Activated B cell treated with CpG ODN at 0.5 μM for 24 hours (primary cell): ENCODE measurements at places on chromosomes 6 and 20.

GRCh38 chr6:91366781-91367180, 779.9 kb upstream of the MAP3K7 start:
- no peaks in the 10 kb centered on the region for H3K36me3 ChIP-seq
- H3K4me3 ChIP-seq = no peak overlapping the region
- H3K27me3 ChIP-seq = no peaks in the 10 kb centered on the region

GRCh38 chr20:62887152-62887859, 25.7 kb upstream of the TCFL5 start:
- H3K27me3 ChIP-seq = no peaks in the 10 kb centered on the region
- H3K36me3 ChIP-seq = peaks cover 60% of the 10 kb centered on the region
- no peak overlapping the region for H3K4me3 ChIP-seq
- H3K27ac ChIP-seq = no peak overlapping the region
- no peaks in the 10 kb centered on the region for H3K4me1 ChIP-seq

DNA sequence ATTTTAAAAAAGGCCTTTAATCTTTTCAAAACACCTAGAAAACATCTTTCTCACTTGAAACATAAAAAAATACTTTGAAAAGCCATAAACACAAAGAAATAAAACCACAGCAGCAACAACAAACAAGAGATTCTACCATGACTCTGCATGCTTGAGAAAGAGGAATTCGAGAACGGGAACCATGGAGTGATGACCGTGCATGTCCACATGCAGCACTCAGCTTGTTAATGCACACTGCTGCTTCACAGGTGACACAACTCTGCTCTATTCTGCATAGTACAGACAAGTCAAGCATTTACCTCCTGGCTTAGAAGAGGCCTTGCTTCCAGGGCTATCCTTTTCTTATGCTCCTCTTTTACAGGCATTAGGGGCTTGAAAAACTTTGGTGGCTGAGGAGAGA, 64.9 kb upstream of the NUP153 start:
- H3K4me3 ChIP-seq = no peak overlapping the region
- H3K27ac ChIP-seq = no peak overlapping the region

DNA sequence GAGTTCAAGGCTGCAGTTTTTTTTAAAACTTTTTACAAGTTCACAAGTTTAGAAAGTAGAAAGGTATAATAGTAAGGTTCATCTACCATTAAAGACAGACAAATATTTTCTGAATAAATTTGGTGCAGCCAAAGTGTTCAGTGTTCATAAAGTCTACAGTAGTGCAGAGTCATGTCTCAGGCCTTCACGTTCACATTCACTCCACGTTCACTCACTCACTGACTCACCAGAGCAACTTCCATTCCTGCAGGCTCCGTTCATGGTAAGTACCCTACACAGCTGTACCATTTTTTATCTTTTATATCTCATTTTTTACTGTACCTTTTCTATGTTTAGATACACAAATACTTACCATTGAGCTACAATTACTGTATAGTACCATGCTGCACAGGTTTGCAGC, 67.6 kb downstream of the B4GALT5 start:
- H3K36me3 ChIP-seq = peaks cover 86% of the 10 kb centered on the region
- H3K4me1 ChIP-seq = no peaks in the 10 kb centered on the region
- no peak for DNase-seq

DNA sequence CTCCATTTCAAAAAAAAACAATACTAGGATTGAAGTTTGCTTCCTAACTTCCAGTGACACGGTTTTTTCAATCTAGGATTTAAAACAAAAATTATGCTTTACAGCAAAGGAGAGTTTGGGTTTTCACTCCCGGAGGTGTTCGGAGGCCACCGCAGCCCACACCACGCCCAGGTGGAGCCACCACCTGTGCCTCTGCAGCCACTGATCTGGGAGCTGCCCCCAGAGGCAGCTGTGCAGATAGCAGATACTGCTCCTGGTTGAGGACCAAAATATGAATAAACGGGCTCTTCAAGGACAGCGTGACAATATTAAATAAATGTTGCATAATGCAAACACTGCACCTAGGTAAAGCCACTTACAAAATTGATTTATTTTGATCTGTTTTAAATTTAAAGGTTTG, 30.2 kb downstream of the DLL1 start:
- no peak for DNase-seq
- H3K27ac ChIP-seq = no peak overlapping the region

DNA sequence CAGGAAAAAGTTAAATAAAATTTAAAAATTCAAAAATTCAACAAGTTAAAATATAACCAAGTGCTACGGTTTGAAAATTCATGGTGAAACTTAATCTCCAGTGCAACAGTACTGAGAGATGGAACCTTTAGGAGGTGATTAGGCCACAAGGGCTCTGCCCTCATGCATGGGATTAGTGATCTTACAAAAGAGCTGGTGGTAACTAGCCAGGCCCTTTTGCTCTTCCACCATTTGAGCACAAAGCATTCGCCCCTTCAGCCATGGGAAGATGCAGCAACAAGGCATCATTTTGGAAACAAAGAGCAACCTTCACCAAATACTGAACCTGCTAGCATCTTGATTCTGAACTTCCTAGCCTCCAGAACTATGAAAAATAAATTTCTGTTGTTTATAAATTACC, 80.9 kb downstream of the RNGTT start:
- H3K4me1 ChIP-seq = no peaks in the 10 kb centered on the region
- peaks cover 48% of the 10 kb centered on the region for H3K36me3 ChIP-seq
- no peak overlapping the region for H3K27ac ChIP-seq

DNA sequence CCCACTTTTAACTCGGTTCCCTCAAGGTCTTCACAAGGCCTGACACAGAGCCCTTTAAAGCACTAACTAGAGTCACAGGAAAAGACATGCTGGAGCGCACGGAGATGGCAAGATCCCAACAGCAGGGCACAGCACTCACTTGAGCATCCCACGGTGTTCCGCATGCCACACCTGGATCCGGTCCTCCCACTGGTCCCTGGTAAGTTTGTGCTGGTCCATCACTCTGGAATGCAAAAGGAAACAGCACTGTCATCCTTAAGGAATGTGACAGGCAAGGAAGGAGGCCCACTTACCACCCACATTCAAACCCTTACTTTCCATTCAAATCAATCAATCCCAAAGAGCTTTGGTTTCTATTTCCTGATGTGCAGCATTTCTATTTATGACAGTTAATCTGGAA, 34.7 kb downstream of the EZR start:
- H3K4me1 ChIP-seq = peaks cover 27% of the 10 kb centered on the region
- DNase-seq = no peak
- peaks cover 90% of the 10 kb centered on the region for H3K36me3 ChIP-seq
- H3K27ac ChIP-seq = no peak overlapping the region
- no peaks in the 10 kb centered on the region for H3K27me3 ChIP-seq
- no peak overlapping the region for H3K4me3 ChIP-seq

- H3K36me3 ChIP-seq = peaks cover 49% of the 10 kb centered on the region
- H3K4me1 ChIP-seq = no peaks in the 10 kb centered on the region
- H3K4me3 ChIP-seq = no peak overlapping the region
- no peaks in the 10 kb centered on the region for H3K27me3 ChIP-seq
- DNase-seq = no peak
Observed at GRCh38 chr6:158414851-158415262, 102.6 kb downstream of the TULP4 start.

DNA sequence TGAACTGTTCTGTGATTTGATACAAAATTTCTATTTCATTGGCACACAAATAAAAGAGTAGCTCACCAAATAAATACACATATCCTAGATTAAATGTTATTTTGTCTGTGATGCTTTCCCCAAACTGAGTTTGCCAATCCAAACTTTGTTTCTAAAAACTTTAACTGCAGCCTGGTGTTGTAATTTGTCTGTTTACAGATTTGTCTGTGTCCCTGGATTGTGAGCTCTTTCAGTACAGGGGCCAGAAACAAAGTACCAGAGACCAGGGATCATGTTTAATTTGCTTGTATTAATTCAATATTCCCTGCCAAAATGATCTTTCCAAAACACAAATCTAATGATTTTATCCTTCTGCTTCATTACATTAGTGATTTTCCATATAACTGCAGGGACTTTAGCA, 1044.6 kb upstream of the GJE1 start:
- H3K27me3 ChIP-seq = no peaks in the 10 kb centered on the region
- no peak for DNase-seq
- H3K36me3 ChIP-seq = no peaks in the 10 kb centered on the region
- no peak overlapping the region for H3K27ac ChIP-seq

DNA sequence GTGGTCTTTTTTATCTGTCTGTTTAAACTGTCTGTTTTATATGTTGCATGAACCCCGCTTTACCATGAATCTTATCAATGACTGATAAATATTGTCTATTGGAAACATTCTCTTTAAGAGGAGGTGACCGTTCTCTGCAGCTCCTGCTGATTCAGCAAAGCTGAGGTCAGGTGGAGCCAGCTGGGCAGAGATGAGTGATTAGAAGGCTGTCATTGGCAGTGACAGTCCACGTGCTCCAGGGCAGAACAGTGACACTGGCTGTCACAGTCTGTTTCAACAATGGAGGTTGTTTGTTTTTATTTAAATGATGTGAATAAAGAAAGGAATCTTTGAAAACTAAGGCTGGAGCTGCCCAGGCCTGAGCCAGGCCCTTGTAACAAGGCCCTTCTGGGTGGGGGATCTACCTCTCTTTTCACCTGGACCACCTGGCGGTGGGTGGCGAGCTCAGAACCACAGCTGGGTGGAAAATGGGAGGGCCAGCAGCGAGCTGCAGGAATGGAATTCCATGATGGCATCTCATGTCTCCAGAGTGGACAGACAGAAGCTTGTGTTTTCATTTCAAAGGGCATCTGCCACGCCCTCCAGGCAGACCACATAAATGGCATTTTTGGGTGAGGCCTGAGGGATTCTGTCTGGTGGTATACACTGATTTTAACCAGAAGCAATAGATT, 12.6 kb downstream of the SYNJ2 start:
- H3K4me1 ChIP-seq = peaks cover 31% of the 10 kb centered on the region
- H3K36me3 ChIP-seq = no peaks in the 10 kb centered on the region
- no peak for DNase-seq
- H3K4me3 ChIP-seq = no peak overlapping the region
- no peak overlapping the region for H3K27ac ChIP-seq

GRCh38 chr6:154602296-154602695, 91.8 kb upstream of the CNKSR3 start:
- no peak for DNase-seq
- H3K27me3 ChIP-seq = no peaks in the 10 kb centered on the region
- peaks cover 32% of the 10 kb centered on the region for H3K4me1 ChIP-seq
- H3K36me3 ChIP-seq = no peaks in the 10 kb centered on the region
- H3K27ac ChIP-seq = no peak overlapping the region
- H3K4me3 ChIP-seq = no peak overlapping the region

DNA sequence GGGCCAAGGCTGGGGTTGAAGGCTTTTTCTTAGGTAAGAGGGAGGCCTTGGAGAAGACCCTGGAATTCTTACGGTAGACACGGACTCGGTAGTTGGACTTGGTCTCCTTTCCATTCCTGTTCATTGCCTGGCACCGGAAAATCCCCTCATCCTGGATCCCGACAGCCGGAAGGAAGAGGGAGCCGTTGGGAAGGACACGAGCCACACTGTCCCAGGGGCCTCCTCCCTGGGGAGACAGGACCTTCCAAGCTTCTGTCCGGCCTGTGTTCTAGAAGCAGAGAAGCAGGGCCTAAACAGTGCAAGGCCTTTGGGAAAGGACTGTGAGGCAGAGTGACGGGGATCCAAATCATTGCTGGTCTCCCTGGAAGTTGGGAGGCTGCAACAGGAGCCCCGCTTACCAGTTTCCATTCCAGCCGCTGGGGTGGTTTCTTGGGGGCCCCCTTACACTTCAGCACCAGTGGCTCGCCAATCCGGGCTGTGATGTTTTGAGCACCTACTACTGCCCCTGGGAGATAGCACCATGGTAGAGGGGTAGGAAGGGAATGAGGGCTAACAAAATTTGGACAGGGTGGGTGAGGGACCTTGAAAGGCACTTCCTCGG, 470 bp downstream of the AGER start:
- DNase-seq = no peak
- H3K27ac ChIP-seq = no peak overlapping the region
- H3K4me3 ChIP-seq = no peak overlapping the region
- peaks cover 82% of the 10 kb centered on the region for H3K36me3 ChIP-seq
- no peaks in the 10 kb centered on the region for H3K27me3 ChIP-seq
- H3K4me1 ChIP-seq = peaks cover 48% of the 10 kb centered on the region

DNA sequence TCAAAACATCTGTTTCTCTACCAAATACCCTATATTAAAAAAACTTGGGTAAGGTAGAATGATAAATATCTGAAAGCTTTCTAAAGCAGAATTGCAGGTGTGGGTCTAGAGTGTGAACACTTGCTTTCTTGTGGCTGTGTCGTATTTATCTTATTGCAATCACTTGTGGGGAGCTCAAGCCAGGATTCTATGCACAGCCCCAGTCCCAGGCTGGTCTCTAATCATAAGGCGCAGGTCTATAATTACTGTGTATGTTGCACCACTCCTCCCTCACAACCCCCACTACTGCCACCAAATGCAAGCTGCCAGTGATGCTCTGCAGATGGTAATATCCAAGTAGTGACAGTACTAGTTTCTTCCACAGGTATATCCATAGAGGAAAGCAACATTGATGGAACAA, 2.2 kb upstream of the E2F3 start:
- H3K4me1 ChIP-seq = peaks cover 16% of the 10 kb centered on the region
- peaks cover 4% of the 10 kb centered on the region for H3K36me3 ChIP-seq
- peak overlapping the region; percentile 16 for H3K4me3 ChIP-seq
- no peak overlapping the region for H3K27ac ChIP-seq

DNA sequence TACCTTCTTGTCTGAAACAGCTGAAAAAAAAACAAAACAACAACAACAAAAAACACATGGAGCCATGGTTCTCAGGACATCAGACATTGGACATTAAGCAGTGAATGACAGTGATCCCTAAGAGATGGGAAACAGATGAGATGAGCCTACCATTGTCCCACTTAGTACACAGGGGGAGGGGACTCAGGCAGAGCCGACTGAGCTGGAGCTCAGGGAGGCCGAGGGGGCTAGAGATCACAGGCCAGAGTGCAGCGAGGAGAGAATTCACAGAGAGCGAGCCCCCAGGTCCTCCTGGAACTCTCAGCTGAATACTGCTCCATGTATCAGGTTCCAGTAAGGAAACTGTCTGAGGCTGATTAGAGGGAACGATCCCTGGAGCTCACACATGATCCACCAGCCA, 134.6 kb downstream of the GRM4 start:
- H3K36me3 ChIP-seq = no peaks in the 10 kb centered on the region
- no peaks in the 10 kb centered on the region for H3K4me1 ChIP-seq
- H3K27ac ChIP-seq = no peak overlapping the region
- H3K4me3 ChIP-seq = no peak overlapping the region
- DNase-seq = no peak
- peaks cover 22% of the 10 kb centered on the region for H3K27me3 ChIP-seq

GRCh38 chr6:43399932-43400487, 27.3 kb upstream of the ABCC10 start:
- no peak for DNase-seq
- H3K27me3 ChIP-seq = peaks cover 9% of the 10 kb centered on the region
- peaks cover 19% of the 10 kb centered on the region for H3K4me1 ChIP-seq
- no peak overlapping the region for H3K27ac ChIP-seq

GRCh38 chr6:41092421-41093140, 19.8 kb downstream of the NFYA start:
- no peak for DNase-seq
- H3K4me3 ChIP-seq = no peak overlapping the region
- H3K27ac ChIP-seq = no peak overlapping the region
